ENCODE measurements at places on chromosomes 12 and 14. TPM values are rescaled to one million over a fixed set of nuclear protein-coding genes. Genes with fewer than 3 reads are reported as not detected.

DNA sequence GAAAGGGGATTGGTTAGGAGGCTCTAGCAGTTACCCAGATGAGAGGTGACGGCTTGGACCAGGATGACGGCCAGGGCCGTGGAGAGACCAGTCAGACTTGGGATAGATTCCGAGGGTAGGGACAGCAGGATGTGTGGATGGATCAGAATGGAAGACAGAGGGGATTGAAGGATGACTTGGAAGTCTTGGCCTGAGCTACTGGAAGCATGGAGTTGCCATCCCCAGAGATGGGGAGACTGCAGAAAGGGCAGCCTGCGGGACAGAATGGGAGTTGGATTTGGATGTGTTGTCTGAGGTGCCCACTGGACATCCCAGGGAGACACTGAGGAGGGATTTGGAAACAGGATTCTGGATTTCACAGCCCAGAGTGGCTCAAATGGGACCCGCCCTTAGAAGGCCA lies 102.3 kb downstream of the CALM1 start:
- peaks cover 15% of the 10 kb centered on the region for H3K4me1 ChIP-seq
- no peak overlapping the region for H3K4me3 ChIP-seq
- no peak overlapping the region for H3K27ac ChIP-seq

DNA sequence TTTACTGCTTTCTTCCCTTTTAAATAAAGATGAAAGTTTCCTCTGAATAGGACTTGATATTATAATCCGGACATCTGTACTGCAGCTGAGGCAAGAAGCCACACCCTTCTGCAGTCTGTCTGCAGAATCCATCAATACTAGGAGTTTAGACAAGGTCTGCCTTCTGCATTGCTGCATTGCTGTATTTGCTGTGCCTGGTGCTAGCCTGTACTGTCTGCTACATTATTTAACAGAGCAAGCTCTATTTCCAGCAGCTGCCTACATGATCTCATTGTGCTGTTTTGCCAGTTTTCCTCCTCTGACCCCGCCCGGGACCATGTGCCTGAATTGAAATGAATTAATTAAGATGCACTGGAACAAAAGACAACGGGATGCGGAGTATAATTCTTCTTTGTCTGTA lies 1.7 kb downstream of the TUBA1A start:
- peaks cover 4% of the 10 kb centered on the region for H3K36me3 ChIP-seq
- H3K4me3 ChIP-seq, result peak overlapping the region; percentile 70
- peaks cover 14% of the 10 kb centered on the region for H3K27me3 ChIP-seq
- peak; percentile 31 for DNase-seq
- no peaks in the 10 kb centered on the region for H3K4me1 ChIP-seq

DNA sequence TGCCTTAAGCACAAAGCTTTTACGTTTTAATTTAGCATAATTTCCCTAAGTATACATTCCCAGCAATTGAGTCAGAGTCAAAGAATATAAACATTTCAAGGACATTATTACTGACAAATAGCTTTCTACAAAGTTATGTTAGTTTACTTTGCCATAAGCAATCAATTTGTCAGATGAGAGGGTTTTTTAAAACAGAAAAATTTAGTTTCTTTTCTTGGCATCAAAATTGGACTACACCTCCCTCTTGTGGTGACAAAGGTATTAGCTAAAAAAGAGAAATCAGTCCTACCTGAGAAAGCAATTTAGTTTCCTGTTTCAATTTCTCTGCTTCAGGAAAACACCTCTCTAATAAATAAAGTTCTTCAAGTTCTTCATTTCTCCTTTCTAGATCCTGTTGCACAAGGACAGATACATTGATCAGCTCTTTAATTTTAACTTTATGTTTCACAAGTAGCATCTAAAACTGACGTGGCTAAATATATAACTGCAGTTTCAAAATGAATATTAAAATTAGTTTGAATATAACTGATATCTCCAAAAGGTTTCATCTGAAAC lies 39.9 kb downstream of the DNAI7 start:
- H3K36me3 ChIP-seq, result no peaks in the 10 kb centered on the region
- H3K27ac ChIP-seq, result no peak overlapping the region
- no peak overlapping the region for H3K4me3 ChIP-seq
- DNase-seq, result peak; percentile 20
- H3K4me1 ChIP-seq, result no peaks in the 10 kb centered on the region

GRCh38 chr12:20368114-20368650 lies at the start of gene PDE3A:
Gene PDE3A (plus strand): TSS chr12:20368537. CDS start chr12:20369285, 748 bp downstream.
- H3K27me3 ChIP-seq, result no peaks in the 10 kb centered on the region
- DNase-seq, result peak; percentile 89
- H3K4me3 ChIP-seq, result peak within 1 kb of the TSS; percentile 96
- H3K4me1 ChIP-seq, result no peaks in the 10 kb centered on the region

GRCh38 chr12:81502912-81503695 lies 256.0 kb downstream of the PPFIA2 start:
- no peaks in the 10 kb centered on the region for H3K27me3 ChIP-seq
- H3K4me1 ChIP-seq, result no peaks in the 10 kb centered on the region
- no peak for DNase-seq
- no peaks in the 10 kb centered on the region for H3K36me3 ChIP-seq
- no peak overlapping the region for H3K4me3 ChIP-seq

- peaks cover 56% of the 10 kb centered on the region for H3K36me3 ChIP-seq
- DNase-seq, result no peak
- H3K27ac ChIP-seq, result no peak overlapping the region
Observed at GRCh38 chr12:50099302-50100008, 4.4 kb upstream of the GPD1 start.

DNA sequence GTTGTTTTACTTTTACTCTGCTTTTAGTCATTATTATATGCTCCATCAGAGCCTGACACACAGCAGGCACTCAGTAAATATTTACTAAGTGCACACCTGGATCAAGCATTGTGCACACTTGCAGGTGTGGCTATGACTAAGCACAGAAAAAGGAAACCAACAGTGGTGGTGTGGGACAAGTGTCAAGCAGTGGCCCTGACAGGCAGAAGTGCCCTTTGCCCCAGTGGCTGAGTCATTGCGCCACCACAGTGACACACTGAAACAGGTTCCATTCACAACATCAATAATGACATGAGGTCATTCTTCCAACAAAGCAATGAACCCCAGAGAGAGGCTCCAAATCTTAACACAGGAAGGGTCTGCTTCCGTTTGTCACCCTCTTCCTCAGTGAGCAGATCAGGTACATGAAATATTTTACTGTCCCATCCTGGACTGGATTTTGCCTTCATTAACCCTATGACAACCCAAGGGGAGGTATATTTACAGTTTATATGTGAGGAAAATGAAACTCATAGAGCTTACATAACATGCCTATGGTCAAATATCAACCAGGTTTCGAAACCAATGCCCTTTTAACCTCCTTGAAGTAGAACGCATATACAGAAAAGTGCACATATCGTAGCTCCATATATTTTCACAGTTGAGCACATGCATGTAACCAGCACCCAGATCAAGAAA lies 82.6 kb upstream of the GTF2A1 start:
- no peaks in the 10 kb centered on the region for H3K36me3 ChIP-seq
- no peaks in the 10 kb centered on the region for H3K27me3 ChIP-seq
- H3K4me1 ChIP-seq, result peaks cover 15% of the 10 kb centered on the region
- H3K4me3 ChIP-seq, result peak overlapping the region; percentile 5
- H3K27ac ChIP-seq, result peak overlapping the region; percentile 90
- peak; percentile 96 for DNase-seq

- no peaks in the 10 kb centered on the region for H3K27me3 ChIP-seq
- no peaks in the 10 kb centered on the region for H3K4me1 ChIP-seq
- peaks cover 5% of the 10 kb centered on the region for H3K36me3 ChIP-seq
- no peak overlapping the region for H3K4me3 ChIP-seq
- H3K27ac ChIP-seq, result no peak overlapping the region
Observed at GRCh38 chr12:12108441-12109058, 37.8 kb downstream of the BCL2L14 start.

DNA sequence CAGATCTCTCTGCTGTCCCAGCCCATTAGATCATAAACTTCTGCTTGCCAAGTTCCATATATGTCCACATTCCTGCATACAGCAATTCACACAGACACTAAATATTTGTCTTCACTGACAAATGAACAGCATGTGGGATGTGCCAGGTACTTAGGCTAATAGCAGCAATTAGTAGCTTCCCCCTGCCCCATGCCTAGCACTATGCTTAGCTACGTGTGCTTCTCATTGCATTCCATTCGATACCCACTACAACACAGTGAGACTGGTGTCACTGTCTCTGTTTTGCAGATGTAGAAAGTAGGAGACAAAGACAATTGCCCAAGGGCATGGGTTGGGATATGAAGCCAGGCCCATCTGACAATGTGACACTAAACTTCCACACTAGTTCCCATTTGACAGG lies 308.4 kb downstream of the BCL11B start:
- no peak overlapping the region for H3K27ac ChIP-seq
- H3K27me3 ChIP-seq, result peaks cover 11% of the 10 kb centered on the region
- no peak overlapping the region for H3K4me3 ChIP-seq
- H3K36me3 ChIP-seq, result no peaks in the 10 kb centered on the region
- no peaks in the 10 kb centered on the region for H3K4me1 ChIP-seq

Gene GALNT9
- 4.5 TPM for polyA plus RNA-seq

Gene CD4
- polyA plus RNA-seq, result 17.4 TPM

GRCh38 chr14:87158283-87158682 lies 834.7 kb downstream of the GALC start:
- no peak overlapping the region for H3K4me3 ChIP-seq
- no peaks in the 10 kb centered on the region for H3K4me1 ChIP-seq
- no peak overlapping the region for H3K27ac ChIP-seq
- DNase-seq, result no peak
- no peaks in the 10 kb centered on the region for H3K27me3 ChIP-seq
- no peaks in the 10 kb centered on the region for H3K36me3 ChIP-seq

DNA sequence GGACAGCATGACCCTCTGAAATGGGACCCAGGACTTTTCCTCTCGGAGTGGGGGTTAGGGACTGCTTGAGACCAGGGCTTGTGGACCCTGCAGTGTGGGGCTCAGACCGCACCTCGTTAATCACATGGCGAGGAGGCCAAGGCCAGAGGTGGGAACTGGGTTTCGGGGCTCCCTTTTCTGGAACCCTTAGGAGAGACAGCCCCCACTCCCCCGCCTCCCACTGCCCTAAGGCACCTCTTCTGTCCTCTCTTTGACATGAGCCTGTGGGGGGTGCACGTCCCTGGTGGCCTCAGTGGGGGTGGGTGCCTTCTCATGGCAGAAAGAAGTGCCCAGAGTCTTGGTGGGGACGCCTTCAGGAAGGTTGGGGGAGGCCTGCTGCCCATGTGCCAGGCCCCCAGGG lies 24.3 kb downstream of the RTL1 start:
- no peaks in the 10 kb centered on the region for H3K4me1 ChIP-seq
- no peak overlapping the region for H3K4me3 ChIP-seq
- peaks cover 2% of the 10 kb centered on the region for H3K36me3 ChIP-seq
- H3K27me3 ChIP-seq, result no peaks in the 10 kb centered on the region

GRCh38 chr14:105375635-105376057 lies 22.7 kb upstream of the TEX22 start:
- peaks cover 12% of the 10 kb centered on the region for H3K36me3 ChIP-seq
- no peak for DNase-seq
- H3K27me3 ChIP-seq, result no peaks in the 10 kb centered on the region
- H3K4me1 ChIP-seq, result no peaks in the 10 kb centered on the region
- H3K4me3 ChIP-seq, result no peak overlapping the region
- no peak overlapping the region for H3K27ac ChIP-seq

- no peaks in the 10 kb centered on the region for H3K4me1 ChIP-seq
- H3K27me3 ChIP-seq, result no peaks in the 10 kb centered on the region
- H3K4me3 ChIP-seq, result no peak overlapping the region
- no peak overlapping the region for H3K27ac ChIP-seq
- no peak for DNase-seq
- H3K36me3 ChIP-seq, result no peaks in the 10 kb centered on the region
Observed at GRCh38 chr14:28987516-28987915, 220.9 kb downstream of the FOXG1 start.

Gene RASSF3
- 27.8 TPM for polyA plus RNA-seq

Gene EFS
- 19.0 TPM for polyA plus RNA-seq

Gene GPRC5A
- polyA plus RNA-seq, result 19.4 TPM

Gene CABP1
- 0.70 TPM for polyA plus RNA-seq

Gene CPNE8
- 13.5 TPM for polyA plus RNA-seq

GRCh38 chr12:105469701-105470100 lies 139.2 kb downstream of the C12orf75 start:
- DNase-seq, result no peak
- no peaks in the 10 kb centered on the region for H3K4me1 ChIP-seq
- H3K4me3 ChIP-seq, result no peak overlapping the region
- H3K36me3 ChIP-seq, result no peaks in the 10 kb centered on the region
- peaks cover 7% of the 10 kb centered on the region for H3K27me3 ChIP-seq

DNA sequence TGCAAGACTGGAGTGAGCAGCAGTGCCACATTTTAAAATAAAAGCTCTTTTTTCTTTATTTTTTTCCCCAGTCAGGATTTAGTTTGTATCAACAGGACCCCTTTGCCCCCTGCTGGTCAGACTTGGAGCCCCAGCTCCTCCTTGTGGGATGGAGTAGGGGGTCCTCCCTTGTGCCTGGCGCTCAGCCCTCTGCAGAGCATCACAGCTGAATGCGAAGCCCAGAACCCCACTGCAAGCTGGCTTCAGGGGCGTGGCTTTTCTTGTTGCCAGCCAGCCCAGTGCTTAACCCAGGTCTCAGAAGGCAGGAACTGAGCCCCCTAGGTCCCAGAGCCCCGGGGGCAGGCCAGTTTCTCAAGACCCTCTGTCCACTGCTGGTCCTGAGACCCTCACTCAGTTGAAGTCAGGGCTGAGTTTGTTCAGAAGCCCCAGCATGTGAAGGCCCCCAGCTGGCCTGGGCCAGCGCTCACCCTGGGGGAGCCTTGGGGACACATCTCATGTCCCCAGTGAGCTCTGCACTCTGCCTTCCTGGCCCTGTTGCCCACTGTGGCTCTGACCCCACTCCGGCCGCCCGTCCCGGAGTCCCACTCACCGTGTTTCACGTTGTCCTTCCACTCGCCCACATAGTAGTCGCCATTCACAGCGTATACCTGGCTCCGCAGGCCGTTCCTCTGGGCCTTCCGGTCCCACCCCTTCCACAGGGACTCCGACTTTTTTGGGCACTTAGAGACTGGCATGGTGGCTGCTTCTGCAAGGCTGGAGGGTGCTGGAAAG lies 519 bp downstream of the MORN3 start:
- peaks cover 18% of the 10 kb centered on the region for H3K4me1 ChIP-seq
- no peak overlapping the region for H3K27ac ChIP-seq
- no peaks in the 10 kb centered on the region for H3K27me3 ChIP-seq
- no peaks in the 10 kb centered on the region for H3K36me3 ChIP-seq
- no peak overlapping the region for H3K4me3 ChIP-seq

Gene CEP170B
- polyA plus RNA-seq, result 30.3 TPM
